ENCODE measurements at places on chromosomes 5 and 9.
A peak's percentile ranks its signal among the peaks of the same experiment; 100 is the strongest.

DNA sequence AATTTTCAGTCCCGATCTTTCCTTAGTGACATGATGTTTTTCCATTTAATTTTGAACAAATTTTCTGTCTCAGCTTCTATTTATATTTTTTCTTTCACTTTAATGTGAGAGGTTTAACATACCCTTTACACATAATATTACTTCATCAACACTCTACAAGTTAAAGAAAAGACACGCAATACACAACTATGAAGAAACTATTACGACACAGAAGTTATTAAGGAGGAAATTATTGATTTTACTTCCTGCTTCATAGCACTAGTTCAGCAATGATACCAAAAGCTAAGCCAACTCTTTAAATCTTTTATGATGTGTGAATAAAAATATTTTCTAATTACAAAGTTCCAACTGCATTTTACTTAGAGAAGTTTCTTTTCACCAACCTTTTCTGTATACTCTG is 432.3 kb upstream of the DAB2 start:
- no peak for DNase-seq

GRCh38 chr9:11577522-11577921 is 964.7 kb upstream of the PTPRD start:
- no peak for DNase-seq

- no peak for DNase-seq
These were observed 7.6 kb downstream of the SHB start for GRCh38 chr9:38061326-38061977.

GRCh38 chr9:88733651-88734421 is 198.9 kb downstream of the NXNL2 start:
- DNase-seq: peak; percentile 50

DNA sequence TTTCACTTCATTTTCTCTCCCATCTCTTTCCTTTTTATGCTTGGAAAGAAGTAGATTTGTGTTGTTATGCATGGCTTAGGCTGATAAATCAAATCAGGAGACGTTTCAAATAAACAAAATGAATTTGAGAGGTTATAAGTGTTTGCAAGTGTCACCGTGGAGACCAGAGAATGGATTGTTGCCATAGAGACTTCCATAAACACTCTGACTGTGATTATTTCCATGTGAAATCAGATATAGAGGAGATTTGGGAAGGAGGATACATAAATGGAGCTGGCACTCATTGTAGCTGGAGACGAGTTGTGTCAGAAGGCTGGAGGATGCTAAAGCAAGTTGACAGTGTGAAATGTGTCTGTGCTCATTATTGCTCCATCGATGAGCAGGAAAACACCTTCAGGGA is 84.2 kb upstream of the PCSK1 start:
- DNase-seq: peak; percentile 41

GRCh38 chr5:131627207-131627865 is 7.7 kb downstream of the RAPGEF6 start:
- DNase-seq: no peak

DNA sequence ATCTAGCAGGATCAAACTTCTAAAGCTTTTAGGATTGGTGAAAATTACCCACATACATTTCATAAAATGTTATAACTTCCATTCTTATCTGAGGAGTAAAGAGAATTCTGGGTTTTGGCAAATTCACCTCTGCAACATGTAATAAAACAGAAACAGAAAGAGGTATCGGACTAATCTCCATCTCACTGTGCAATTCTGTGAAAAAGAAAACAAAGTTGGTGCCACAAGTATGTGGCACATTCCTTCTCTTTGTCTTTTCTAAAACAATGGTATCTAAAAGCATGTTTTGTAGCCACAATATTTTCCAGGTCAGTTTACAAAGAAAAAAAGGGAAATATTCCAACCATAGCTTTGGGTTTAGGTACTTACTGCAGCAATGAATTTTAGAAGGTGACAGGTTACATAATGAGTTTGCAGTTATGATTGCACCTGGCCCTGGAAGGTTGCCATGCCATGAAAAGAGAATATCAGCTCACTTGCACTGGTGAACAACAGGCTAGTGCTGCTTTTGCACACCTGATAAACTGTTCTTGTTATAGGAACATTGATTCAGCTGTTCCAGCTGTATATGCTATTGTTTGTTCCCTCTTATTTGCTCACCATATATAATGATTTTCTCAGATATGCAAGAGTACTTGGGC is 491.3 kb upstream of the MEF2C start:
- DNase-seq: no peak

DNA sequence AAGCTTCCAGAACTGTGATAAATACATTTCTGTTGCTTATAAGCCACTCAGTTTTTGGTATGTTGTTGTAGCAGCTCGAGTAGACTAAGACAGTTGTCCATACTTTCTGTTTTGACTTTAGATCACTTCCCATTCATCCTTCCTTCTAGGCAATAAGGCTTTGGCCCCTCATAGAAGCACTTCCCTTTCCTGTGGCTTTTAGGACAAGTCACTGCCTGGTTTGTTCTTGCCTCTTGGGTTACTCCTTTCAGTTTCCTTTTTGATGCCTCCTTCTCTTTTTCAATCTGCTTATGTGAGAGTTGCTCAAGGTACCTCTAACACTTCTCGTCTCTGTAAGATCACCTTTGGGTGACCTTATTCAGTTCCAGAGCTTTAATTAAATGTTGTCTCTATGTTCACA is 72.4 kb upstream of the NTRK2 start:
- no peak for DNase-seq

GRCh38 chr9:121048618-121049017 is 1.5 kb downstream of the C5 start:
- no peak for DNase-seq

All from GM04504 (cell line).